ENCODE measurements at places on chromosomes 16 and 17. TPM values are rescaled to one million over a fixed set of nuclear protein-coding genes. Genes with fewer than 3 reads are reported as not detected.
A peak's percentile ranks its signal among the peaks of the same experiment; 100 is the strongest.

DNA sequence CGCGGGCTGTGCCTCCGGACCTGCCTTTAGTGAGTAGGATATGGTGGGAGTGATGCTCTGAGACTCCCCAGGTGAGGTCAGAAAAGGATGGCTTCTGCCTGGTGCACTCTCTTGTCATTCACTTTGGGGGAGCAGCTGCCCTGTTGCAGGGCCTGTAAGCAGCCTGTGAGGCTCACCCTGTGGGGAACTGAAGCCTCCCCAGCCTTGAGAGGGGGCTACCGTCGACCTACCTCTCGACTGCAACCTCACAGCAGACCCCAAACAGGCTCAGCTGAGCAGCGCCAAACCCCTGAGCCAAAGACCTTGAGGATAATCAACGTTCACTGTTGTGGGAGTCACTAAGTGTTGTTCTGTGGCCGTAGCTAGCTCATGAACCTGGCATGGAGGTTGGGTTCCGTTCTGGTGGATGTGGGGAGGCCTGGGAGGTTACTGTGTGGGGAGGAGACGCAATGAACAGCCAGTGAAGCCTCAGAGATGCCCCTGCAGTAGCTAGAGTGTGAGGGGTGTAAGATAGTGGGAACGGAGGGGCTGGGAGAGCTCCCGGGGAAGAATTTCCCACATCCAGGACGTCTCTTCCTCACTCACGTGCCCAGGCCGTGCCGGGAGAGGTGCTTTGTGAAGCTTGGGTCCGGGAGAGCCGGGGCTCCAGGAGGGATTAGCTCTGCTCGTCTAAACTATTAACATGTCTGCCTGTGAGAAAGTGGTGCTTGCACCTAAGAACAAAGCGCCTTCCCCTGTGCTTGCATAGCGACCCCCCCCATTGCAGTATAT lies 38.8 kb downstream of the METRNL start:
- DNase-seq, result no peak

- no peak for DNase-seq
Observed at GRCh38 chr17:2362416-2362815, 25.1 kb downstream of the SGSM2 start.

- no peak for DNase-seq
Observed at GRCh38 chr17:66772148-66772812, 62.6 kb upstream of the CACNG5 start.

DNA sequence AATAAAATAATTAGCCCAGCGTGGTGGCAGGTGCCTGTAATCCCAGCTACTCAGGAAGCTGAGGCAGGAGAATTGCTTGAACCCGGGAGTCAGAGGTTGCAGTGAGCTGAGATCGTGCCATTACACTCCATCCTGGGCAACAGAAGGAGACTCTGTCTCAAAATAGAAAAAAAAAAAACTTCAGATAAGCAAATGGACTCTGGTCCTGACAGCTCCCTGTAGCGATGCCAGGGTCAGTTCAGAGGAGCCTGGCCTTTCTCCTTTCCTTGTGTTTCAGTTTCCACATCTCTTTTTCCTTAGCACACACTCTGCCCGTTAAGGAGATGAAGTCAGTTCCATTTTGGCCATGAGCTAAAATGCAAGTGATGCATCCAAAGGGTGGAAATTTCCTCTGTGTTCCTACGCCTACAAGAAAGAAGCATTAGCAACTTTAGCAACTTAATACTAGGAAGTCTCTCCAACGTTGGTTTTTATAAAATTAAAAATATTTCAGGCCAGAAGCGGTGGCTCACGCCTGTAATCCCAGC lies 11.6 kb upstream of the GRB2 start:
- DNase-seq, result no peak

DNA sequence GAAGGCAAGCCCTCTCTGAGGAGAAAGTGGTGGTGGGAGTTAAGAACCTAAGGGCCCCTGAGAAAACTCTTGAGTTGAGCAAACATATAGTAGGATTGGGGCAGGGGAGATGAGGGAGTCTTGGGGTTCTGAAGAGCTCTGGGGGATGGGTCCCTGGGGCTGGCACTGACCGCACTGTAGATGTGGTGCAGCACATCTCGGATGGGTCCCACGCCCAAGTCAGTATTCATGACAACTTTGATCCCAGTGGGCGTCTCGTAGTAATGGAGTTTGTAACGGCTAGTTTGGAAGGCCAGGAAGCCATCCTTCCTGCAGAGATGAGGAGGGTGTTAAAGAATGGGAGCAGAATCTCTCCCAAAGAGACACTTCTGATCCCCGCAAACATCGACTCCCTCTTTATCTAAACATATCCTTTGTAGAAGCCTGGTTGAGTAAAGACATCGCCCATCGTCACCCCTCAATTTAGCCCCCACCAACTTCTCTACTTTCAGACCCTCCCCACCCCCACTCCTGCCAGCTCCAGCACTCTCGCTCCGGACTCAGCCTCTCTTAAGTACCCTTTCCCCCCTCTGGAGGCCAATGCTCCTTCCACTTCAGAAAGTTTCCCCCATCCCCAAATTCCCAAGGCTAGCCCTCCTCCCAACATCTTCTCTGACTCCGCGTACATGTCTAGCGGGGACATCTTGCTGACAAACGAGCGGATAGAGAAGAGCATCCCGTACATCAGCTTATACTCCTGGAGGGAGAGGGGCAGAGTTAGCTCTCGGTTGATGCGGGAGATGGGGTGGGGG lies 710 bp downstream of the TRAPPC1 start:
- no peak for DNase-seq

DNA sequence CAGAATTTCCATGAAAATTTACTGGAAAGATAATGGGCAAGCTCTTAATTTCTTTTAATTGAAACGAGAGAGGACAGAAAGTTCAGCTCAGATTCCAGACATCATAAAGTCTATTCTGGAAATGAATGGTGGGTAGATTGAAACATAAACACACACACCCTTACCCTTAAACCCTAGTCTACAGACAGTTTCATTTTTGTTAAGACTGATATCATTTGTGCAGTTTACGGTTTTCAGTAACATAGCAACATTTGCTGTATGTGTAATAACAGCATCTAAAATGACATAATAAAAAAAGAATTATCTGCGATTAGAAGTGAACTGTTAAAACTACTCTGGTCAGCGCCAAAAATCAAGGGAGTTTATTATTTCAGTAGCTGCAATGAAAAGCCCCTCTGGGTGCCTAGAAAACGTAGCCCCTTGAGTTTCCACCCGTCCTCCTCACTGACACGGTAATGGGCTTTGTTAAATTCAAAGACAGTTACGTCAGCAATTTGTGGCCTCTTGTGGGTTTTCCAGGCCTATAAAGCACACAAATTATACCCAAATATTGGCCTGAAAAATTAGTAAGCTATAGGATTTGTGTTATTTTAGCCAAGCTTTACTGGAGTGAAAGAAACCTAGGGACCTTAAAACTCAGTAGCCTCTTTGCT lies 520.6 kb upstream of the SOX9 start:
- no peak for DNase-seq

DNA sequence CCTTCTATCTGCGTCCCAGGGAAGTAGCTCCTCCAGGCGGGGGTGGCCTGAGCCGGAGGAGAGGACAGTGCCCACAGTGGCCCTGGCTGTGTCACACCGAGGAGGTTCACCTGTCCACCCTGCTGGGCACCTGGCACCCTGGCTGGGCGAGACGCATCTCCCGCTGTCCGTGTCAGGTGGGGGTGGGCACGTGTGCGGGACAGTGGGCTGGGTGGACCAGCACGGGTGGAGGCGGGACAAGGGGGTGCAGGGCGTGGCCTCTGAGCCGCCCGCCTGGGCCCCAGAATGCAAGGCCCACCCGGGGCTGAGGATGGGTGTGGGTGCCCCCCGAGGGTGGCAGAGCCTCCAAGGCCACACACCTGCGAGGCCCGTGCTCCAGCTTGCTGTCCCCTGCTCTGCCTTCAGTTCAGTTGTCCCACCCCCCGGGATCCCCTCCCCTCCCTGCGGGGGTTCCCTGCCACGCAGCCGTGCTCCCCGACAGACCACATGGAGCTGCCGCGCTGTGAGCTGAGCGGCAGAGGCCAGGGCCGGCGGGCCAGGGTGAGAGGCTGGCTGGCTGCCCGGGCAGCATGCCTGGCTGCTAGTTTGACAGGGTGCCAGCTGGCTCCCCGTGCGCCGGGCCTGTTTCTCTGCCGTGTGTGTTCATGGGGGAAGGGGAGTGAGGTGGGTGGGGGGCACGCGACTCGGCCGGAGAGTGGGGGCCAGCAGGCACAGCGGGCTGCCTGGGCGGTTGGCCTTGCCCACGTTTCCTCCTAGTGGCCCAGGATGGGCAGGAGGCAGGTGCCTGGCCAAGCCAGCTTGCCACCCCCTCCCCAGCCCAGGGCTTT lies 33.9 kb downstream of the BAHCC1 start:
- DNase-seq, result peak; percentile 80

- DNase-seq, result no peak
Observed at GRCh38 chr16:2584729-2585650, 47.2 kb downstream of the PDPK1 start.

DNA sequence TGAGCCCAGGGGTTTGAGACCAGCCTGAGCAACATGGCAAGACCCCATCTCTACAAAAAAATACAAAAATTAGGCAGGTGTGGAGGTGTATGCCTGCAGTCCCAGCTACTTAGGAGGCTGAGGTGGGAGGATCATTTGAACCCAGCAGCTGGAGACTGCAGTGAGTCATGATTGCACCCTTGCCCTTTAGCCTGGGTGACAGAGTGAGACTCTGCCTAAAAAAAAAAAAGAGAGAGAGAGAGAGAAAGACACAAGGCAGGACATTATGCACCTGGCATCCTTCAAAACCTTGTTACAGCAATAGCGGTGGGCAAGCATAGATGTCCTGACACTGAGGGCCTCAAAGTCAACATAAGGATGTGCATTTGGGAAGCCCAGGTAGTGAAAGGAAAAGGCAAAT lies 19.9 kb upstream of the SIAH1 start:
- DNase-seq, result no peak

- DNase-seq, result peak; percentile 45
Observed at GRCh38 chr16:2663553-2664546, 18.5 kb upstream of the KCTD5 start.

- DNase-seq, result no peak
Observed at GRCh38 chr17:8825802-8826201, 26.6 kb upstream of the MFSD6L start.

- DNase-seq, result peak; percentile 78
Observed at GRCh38 chr17:16987830-16988601, 16.1 kb upstream of the TNFRSF13B start.

DNA sequence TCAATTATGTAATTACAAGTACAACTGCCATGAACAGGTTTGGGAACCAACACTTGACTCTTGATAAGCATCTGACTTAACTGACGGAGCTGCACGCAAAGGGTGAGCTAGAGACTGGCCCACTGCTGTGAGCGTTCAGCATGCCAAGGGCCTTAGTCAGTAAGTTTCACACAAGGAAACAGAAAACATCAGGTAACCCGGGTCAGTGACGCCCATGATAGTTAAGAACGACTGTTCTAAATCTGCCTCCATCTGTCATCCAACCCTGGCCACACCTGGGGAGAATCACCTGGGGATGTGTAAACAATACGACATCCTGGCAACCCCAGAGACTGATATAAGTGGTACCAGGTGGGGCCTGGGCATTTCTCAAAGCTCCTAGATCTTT lies 12.3 kb downstream of the SMIM5 start:
- DNase-seq, result peak; percentile 81

DNA sequence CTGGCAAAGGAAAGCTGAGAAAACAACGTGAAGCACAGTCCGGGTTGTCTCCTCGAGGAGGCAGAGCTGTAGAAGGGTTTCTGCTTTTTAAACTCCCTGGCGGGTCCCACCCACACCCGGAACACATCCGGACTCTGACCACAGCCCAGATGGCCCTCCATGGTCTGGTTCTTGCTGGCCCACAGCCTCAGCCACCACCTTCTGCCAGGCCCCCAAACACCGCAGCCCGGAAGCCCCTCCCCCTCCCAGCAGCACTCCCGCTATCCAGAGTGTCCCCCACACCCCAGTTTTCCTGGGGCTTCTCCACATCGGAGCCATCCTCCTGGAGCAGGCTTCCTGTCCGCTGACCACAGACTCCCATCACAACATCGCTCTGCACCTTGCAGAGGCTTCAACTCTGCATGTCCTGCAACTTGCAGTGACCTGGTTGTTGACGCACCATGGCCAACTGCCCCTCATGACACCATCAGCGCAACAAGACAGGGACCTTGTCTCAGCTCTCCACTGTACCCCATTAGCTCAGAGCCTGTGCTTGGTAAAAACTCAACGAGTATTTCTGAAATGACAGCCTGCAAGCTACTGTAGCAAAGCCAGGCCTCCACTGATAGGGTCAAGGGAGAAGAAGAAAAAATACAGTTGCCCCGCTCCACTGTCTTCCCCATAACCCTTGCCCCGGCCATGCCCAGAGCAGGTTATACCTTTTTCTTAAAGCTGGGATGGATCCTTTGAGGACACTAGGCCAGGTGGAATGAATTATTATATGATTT lies 129.8 kb downstream of the C16orf78 start:
- peak; percentile 15 for DNase-seq

- no peak for DNase-seq
Observed at GRCh38 chr17:57983446-57983845, 4.6 kb downstream of the VEZF1 start.

DNA sequence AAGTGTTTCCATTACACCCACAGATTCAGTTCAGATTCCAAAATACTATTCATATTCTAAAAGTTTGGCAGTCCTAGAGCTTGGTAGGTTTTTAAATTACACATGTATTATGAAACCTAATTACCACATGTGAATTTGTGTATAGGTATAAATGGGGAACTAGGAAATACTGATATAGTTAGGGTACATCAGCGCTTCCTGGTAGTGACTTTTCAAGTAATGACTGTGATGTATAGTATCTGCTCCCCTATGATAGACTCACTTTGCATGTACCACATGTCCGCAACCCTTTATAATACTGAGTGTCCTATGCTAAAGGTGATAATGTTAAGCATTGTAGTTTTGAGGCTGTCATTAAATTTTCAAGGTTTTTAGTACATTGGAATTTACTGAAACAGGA lies 22.9 kb downstream of the CDK12 start:
- no peak for DNase-seq

- DNase-seq, result no peak
Observed at GRCh38 chr16:53673189-53673588, 30.5 kb downstream of the RPGRIP1L start.

GRCh38 chr16:15777533-15778203 lies 79.2 kb downstream of the MYH11 start:
- no peak for DNase-seq

CXCL16 gene
- total RNA-seq, result 36.2 TPM

NOXO1 gene
- total RNA-seq, result 49.0 TPM

TBX2 gene
- 11.7 TPM for total RNA-seq

KRT25 gene
- total RNA-seq, result not detected

GIT1 gene
- 33.2 TPM for total RNA-seq

ABCA10 gene
- total RNA-seq, result 7.7 TPM

TEX14 gene
- total RNA-seq, result 0.06 TPM

TMEM88 gene
- total RNA-seq, result 6.1 TPM
